ENCODE measurements at places on chromosomes 1 and 21.

DNA sequence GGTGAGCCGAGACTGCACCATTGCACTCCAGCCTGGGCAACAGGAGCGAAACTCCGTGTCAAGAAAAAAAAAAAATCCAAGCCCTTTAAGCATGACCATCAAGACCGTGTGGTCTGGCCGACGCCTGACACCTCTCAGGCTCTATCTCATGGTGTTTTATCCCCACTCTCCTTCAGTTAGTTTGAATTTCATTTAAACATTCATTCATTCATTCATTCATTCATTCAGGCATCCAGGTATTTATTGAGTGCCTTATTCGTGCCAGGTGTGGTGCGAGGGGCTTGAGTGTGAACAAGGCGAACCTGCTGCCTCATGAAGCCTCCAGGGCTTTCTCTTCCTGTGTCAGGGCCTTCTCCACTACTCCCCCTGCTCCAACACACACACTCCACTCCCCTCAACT is 22.6 kb upstream of the OPRD1 start:
- no peak for DNase-seq

- DNase-seq: no peak
Observed at GRCh38 chr1:67031121-67031858, 22.7 kb downstream of the SLC35D1 start.

GRCh38 chr1:25550155-25550506 is 6.7 kb downstream of the LDLRAP1 start:
- DNase-seq: no peak

DNA sequence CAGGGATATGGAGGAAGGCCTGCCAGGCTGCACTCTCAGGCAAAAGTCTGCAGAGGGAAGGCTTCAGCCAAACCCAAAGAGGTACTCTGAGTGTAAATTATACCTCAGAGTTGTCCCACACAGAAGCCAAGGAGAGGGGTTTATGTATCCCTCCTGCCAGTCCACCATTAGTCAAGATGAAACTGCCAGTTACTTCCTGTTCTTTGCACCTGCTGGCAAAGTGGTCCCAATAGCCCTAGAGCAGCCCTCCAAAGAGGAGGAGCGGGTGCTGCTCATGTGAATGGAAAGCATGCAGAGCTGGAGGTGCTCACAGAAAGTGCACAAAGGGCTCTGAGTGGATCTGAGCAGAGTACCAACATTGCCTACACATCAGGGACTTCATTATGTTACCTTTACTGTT is 37.1 kb upstream of the MCOLN3 start:
- peak; percentile 26 for DNase-seq

GRCh38 chr21:37264808-37265207 is 2.3 kb downstream of the VPS26C start:
- DNase-seq: no peak

GRCh38 chr1:40090652-40091355 is 6.2 kb downstream of the PPT1 start:
- no peak for DNase-seq

DNA sequence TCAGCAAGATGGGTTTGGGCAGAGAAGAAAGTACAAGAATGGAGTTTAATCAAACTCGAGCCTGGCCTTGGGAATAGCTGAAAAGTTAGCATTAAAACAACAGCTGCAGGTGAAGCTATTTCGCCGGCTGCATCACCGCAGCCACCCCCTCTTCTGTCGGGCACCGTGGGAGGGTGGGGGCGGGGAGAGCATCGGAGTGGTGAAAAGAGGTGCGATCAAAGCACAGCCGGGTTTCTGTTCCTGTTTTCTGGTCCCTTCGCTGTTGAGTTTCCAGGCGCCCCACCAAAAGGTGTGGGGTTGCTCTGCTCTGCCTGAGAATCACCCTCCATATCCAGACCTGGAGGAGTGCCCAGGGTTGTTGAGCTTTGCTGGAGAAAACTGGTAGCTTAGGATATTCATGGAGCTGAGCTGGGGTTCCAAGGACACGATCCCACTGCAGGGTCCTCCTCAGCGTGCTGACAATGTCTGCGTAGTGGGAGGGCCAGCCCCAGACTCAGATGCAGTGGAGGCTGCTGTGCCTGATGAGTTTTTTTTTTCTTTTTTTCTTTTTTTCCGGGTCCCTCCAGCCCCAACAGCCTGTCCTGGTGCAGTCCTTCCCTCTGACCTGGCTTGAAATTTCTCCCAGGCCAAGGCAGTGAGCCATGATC is 127.5 kb upstream of the C1orf174 start:
- peak; percentile 89 for DNase-seq

DNA sequence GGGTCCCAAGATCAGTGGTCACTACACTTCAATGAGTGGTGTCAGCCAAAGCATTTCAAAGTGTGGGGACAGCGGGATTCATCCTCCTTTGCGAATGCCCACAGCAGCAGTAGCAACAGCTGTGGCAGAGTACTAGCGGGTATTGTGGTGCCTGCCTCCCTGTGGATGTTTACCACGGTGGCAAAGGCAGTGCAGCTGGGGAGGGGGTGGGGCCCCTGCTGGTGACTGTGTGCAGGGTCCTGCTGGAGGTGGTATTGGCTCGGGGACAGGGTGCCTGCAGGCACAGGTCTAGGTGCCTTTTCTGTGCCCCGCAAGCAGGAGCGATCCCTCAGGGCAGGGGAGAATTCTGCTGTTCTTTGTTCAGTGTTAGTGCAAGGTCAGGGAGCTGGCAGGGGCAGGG is 415.7 kb downstream of the USP25 start:
- no peak for DNase-seq

- no peak for DNase-seq
Observed at GRCh38 chr1:33088119-33088906, 7.4 kb downstream of the AZIN2 start.

DNA sequence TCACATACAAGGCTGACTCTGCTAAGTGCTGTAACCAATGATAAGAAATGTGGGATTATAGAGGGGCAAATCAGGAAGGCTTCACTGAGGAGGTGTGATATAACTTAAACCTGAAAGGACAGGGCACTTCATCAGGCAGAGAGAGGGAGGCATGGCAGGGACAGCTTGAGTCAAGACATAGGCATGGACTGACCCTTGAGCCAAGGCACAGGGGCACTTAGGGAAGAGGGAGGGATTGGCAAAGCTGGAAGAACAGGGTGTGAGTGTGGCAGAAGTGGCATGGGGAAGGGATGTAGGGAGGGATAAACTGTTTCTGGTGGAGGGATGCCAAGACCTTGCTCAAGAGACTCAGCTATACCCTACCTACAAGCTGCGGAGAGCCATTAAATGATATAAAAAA is 81.3 kb downstream of the PLXNA2 start:
- DNase-seq: no peak

DNA sequence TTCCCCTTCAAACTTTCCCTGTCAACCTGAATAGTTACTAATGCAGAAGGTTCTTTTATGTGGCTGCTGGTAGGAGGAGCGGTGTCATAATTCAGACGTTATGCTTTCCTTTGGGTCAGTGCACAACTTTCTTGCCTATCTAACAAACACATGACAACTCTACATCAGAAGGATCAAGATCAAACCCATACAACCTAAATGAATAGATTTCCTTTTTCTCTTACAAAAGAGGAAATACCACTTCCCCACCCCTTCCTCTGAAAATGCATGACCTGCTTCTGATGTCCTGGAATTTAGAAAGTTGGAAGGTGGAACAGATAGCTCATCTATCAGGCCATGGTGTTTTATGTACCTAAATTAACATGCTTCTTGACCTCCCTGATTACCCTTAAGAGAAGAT is 75.7 kb upstream of the ADGRL4 start:
- no peak for DNase-seq

DNA sequence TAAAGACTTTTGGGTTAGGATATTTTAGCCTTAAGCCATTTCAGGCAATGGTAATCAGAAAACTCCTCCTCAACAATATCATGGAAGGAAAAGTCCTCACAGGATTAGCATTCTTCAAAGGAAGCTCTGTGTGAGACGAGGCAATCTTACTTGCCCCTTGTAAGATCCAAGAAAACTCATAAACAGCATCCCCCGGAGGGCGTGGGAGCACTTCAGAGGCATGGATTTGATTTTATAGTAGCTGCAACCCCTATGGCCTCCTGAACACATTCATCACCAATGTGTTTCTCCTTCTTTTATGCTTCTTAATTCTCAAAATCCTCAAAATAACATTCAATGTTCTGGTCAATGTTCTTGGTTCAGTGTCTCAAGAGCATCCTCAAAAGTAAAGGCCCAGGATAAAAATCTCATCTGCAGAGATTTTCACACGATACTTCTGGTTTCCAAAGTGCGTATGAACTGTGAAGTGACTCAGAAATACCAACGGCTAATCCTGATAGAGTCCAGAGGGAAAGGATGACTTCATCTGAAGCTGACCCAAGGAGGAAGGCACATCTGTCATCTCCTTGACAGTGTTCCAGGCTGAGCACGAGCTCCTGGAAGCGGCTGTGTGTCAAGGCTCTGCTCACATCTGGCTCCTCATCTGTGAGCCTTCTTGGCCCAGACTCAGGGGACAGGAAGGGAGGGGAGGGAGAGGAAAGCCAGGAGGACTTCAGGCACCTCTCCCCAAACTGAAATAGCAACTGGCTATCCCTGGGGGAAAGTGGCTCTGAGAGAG is 49.3 kb upstream of the PSEN2 start:
- DNase-seq: no peak

GRCh38 chr1:165793951-165794350 is 25.3 kb upstream of the TMCO1 start:
- no peak for DNase-seq

- DNase-seq: no peak
Observed at GRCh38 chr1:16172964-16173446, 17.1 kb upstream of the EPHA2 start.

GRCh38 chr21:37783016-37783415 is 133.2 kb downstream of the KCNJ6 start:
- DNase-seq: no peak

- DNase-seq: no peak
Observed at GRCh38 chr1:175155473-175155856, 37.1 kb downstream of the KIAA0040 start.
